Stomach (tissue), 19 donors: ENCODE measurements at places on chromosomes 2 and 18. TPM values are rescaled to one million over a fixed set of nuclear protein-coding genes. Genes with fewer than 3 reads are reported as not detected.
A peak's percentile ranks its signal among the peaks of the same experiment; 100 is the strongest.

DNA sequence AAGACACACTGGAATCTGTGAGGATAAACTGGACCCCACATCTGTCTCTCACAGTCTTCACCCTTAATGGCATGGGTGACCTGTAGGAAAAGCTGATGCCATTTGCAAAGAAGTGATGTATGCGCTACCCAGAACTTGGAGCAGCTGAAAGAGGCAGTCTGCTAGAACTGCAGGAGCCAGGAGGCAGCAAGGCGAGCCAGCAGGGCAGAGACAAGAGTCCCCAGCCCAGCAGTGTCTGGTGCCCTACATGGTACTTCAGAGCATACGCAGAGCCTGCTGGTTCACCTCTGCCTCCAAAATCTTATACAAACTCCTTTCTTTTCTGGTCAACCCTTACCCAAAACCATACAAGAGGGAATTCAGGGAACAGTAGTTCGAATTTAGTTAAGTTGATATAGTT, 683.1 kb upstream of the RAB6C start:
- DNase-seq = no peak

DNA sequence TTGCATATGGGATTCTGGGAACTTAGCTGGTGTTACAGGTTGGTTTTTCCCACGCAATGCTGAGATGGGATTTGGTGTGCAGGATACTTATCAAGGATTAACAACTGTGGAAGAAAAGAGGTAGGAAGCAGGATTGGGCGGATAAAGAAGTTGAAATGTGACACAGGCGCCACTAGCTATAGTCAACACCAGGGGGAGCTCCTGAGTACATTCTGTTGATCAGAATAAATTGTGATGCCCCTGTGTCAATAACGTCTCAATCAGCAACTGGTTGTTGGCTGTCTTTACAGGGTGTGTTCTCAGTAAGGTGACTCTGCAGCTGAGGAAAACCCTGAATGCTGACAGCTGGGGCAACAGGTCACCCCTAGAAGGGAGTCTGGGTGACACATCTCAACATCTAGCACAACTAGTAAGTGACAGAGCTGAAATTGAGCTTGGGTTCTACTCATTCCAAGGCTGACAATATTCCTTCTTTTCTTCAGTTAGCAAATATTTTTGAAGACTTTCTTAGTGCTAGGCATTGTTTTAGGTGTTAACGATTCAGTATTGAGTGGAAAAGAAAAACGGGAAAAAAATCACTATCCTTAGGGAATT, 143.0 kb downstream of the ARL6IP6 start:
- peak; percentile 27 for DNase-seq

GRCh38 chr18:71554686-71555085, 989.5 kb downstream of the CBLN2 start:
- DNase-seq = no peak

DNA sequence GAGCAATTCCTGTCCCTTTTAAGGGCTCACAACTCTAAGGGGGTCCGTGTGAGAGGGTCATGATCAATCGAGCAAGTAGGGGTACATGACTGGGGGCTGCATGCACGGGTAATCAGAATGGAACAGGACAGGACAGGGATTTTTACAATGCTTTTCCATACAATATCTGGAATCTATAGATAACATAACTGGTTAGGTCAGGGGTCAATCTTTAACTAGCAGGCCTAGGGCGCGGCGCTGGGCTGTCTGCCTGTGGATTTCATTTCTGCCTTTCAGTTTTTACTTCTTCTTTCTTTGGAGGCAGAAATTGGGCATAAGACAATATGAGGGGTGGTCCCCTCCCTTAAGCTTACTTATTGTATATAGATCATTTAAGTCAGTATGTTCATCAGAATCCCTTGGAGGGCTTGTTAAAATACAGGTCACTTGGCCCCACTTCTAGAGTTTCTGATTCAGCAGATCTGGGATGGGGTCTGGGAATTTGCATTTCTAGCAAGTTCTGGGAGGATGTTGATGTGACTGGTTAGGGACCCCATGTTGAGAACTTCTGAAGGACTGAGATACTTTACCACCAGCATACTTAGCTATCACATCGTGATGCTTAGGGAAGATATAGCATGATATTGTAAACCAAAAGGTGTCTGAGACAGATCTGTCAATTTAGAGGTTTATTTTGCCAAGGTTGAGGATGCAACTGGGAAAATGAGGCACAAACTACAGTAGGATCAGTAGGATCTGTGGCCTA, 2.8 kb upstream of the INPP4A start:
- no peak for DNase-seq

DNA sequence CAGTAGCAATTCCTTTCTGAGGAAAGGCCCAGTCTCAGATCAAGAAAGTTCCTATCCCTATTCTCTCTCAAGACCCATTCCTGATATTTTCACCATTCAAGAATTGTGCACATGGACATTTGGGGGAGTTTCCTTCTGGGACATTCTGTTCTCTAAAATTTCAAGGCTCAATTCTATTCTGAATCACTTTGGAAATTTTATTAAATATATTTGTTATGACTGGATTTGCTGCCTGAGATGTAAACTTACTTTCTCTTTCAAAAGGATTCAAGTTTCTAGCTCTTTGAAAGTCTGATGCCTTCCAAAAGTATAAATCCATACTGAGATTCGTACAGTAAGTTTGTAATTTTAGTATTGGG, 55.3 kb upstream of the STK17B start:
- no peak for DNase-seq

- peak; percentile 55 for DNase-seq
Observed at GRCh38 chr2:106614511-106615291, 127.5 kb downstream of the CD8B2 start.

- no peak for DNase-seq
Observed at GRCh38 chr18:21069468-21069867, 42.1 kb downstream of the ROCK1 start.

LINC00305 gene
- polyA plus RNA-seq = not detected

LGALSL gene
- 5.5 TPM for polyA plus RNA-seq

POMC gene
- 2.9 TPM for polyA plus RNA-seq
